ENCODE measurements at places on chromosomes 1 and 21.

GRCh38 chr1:90707363-90707710, 9.8 kb downstream of the BARHL2 start:
- no peak for DNase-seq

DNA sequence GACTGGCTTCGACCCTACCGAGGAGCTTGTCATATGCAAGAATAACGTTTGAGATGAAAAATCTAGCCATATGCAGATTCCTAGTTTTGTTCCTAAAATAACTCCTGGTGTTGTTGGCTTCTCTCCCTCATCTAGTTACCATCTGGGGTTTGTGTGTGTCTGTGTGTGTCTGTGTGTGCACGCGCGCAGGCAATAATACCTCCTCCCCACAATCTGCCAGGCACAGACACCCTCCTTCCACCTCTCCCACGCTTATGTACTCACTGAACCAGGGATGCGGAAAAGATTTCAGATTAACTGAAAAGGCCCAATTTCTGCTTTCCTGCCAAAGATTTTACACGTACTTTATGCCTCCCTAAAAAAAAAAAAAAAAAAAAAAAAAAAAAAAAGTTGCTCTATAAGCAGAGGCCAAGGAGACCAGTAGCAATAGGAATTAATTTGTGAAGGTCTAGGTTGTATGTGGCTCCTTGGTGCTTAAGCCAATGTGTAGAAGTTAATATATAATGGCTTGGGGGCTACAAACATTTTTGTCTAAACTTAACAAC, 452.7 kb downstream of the NUF2 start:
- DNase-seq, result no peak

DNA sequence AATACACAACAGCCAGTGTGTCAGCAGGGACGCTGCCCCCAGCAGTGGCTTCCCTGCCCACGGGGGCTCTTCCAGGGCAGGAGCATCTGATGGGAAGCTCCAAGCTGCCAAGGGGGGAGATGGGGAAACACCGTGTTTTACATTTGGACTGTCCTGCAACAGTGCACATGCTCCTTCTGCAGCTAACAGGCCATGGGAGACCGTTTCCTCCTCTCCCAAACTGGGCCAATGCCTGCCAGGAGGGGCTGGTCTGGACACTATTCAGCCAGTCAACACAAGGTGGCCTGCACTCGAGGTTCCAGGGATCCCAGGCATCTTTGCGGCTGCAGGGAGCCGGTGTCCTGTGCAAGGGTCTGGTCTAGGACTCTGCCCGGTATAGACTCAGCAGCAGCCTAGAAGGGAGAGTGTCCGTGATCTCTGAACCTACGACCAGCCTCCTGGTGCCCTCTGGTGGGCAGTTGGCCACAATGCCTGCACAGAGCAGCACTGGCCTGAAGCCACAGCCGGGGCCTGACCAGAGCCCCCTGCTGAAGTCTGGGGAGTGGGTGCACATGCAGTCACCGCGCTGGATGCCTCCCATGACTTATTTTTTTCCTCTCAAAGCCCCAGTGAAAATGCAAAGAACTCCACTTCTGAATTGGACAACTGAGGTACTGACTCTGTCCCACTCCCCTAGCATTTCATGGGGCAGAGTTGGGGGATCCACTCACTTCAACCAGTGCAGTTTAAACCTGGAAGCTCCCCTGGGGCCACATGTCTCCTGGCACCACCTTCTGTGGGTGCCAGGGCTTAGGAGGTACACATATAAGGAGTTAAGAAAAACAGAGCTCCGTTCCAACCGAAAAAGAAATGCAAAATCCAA, 33.3 kb downstream of the RCC2 start:
- DNase-seq, result peak; percentile 25

DNA sequence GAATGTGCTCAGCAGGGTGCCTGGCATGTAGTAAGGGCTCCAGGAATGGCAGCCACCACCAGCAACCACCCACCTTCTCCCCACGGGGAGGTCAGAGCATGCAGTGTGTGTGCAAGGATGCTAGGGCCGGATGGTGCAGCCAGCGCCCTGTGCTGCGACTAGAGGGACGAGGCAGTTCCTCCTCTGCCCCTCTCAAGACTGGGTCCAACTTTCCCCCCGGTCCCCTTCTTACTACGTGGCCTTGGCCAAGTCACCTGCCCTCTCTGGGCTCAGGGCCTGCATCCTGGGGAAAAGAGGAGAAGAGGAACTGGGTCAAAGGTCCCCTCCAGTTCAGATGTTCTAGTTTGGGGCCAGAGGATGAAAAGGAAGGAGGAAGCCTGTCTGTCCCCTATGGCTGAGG, 71.6 kb upstream of the TARDBP start:
- DNase-seq, result no peak

DNA sequence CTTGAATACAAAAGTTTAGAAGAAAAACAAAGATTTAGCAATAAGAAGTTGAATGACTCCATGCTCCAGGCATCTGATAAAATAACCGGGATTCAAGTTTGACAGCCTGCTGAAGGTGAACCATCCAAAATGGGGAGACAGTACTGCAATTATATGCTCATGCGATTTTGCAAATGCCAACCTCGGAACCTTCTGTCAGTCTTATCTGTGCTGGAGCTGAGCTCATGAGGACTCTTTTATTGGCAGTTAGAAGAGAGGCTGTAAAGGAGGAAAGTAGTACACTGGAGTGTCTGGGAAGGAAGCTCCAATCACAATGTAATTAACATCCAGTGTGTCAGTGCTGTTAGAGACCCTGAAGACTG, 170.0 kb downstream of the GALNT2 start:
- DNase-seq, result no peak

DNA sequence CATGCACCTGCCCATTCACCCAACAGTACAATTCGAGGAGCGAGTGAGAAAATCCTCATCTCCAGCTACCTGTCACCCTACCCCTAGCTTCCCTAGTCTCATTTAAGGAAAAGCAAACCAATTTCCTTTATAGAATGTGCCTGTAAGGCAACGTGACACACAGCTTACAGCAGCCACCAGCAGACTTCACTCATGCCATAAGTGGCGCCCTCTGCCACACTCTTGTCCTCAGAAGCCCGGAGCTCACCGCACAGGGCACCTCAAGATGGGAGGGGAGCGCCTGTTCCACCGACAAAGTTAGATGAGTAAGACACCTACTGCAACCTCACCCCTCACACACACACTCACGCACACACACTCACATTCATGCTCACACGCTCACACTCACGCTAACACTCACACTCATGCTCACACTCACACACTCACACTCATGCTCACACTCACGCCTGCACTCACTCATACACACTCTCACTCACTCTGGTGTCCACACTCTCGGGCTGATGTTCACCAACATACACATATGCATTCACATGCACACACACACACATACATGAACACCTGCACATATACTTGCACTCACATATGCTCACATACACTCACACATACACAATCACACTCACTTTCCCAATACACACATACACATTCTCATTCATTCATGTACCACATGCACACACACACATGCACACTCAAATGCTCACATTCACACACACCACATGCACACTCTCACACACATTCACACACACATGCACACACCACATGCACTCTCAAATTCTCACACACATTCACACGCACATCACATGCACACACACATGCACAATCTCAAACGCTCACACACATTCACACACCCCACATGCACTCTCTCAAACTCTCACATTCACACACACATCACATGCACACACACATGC, 170.7 kb downstream of the PSMG1 start:
- no peak for DNase-seq

GRCh38 chr1:151829352-151830046, 2.1 kb downstream of the RORC start:
- no peak for DNase-seq

DNA sequence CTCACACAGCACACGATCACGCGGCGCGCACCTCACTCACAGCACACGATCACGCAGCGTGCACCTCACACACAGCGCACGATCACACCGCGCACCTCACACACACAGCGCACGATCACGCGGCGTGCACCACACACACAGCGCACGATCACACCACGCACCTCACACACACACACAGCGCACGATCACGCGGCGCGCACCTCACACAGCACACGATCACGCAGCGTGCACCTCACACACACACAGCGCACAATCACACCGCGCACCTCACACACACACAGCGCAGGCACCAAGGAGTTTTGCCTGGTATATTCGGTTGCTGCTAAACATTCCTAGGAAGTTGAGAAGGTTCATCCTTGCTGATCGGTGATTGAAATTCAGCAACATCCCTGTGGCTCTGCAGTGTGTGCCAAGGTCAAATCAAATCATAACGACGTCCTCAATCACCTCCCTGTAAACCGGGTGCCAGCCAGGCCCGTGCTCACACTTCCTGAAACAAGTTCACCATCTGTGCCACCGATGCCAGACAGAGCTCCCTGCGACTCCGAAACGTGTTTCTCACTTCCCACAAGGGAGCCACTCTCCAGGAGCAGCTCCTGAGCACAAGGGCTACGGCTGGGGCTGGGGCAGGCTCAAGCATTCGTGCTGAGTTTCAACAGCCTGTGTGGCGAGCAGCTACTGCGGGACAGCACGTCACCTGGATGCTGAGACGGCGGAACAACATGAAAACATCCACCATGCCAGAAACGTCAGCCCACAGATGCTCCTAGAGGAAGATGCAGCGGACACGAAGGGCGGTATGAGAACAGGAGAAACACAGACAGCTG, 30.2 kb downstream of the WDR4 start:
- DNase-seq, result no peak

- no peak for DNase-seq
Measured at GRCh38 chr1:180926164-180926981, 13.7 kb downstream of the KIAA1614 start.

Data from CD4-positive, alpha-beta T cell treated with Interleukin-12 subunit alpha and Interleukin-12 subunit beta, for 1 hour (primary cell).